HFF-Myc (cell line): ENCODE measurements at places on chromosomes 11 and 22.

GRCh38 chr11:125245299-125245698 is 80.7 kb downstream of the PKNOX2 start:
- DNase-seq = no peak

DNA sequence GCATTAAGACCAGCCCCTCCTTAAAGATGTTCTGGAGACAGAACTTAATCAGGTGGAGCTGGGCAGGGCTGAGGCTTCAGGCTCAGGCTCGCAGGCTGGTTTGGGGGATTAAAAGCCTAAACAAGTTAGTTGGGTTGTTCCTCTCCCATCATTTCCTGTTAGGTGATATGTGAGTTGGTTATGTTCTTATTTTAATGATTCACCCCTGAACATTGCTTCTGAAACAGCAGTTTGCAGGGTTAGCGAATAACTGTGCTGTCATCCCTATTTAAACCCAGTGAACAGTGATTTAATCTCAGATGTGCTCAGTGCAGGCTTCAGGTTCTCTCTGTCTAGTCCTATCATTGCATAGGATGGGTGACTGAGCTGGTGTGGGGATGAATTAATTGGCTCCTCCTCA is 47.4 kb upstream of the BIRC3 start:
- no peak for DNase-seq

GRCh38 chr11:122598971-122599370 is 56.6 kb upstream of the UBASH3B start:
- DNase-seq = no peak

- no peak for DNase-seq
These were observed 34.7 kb downstream of the ADAMTS15 start for GRCh38 chr11:130483124-130483523.

DNA sequence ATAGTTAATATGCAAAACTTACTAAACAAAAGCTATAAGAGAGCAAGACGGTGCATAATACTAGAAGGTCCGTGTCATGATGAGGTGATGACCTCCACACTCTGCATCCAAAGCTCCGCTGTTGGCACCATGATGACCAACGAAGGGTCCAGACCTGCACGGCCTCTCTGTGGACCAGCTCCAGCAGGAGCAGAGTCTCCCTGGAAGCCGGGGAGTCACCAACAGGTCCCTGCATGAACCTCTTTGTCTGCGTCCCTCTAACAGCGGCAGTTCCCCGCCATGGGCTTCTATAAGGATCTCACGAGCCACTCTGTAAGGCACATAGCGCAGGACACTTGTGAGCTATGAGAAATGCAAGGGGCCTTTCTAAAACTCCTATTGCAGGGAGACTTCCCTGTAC is 517.3 kb downstream of the BRD1 start:
- no peak for DNase-seq

- no peak for DNase-seq
These were observed 8.3 kb downstream of the RBM4 start for GRCh38 chr11:66646828-66647227.

DNA sequence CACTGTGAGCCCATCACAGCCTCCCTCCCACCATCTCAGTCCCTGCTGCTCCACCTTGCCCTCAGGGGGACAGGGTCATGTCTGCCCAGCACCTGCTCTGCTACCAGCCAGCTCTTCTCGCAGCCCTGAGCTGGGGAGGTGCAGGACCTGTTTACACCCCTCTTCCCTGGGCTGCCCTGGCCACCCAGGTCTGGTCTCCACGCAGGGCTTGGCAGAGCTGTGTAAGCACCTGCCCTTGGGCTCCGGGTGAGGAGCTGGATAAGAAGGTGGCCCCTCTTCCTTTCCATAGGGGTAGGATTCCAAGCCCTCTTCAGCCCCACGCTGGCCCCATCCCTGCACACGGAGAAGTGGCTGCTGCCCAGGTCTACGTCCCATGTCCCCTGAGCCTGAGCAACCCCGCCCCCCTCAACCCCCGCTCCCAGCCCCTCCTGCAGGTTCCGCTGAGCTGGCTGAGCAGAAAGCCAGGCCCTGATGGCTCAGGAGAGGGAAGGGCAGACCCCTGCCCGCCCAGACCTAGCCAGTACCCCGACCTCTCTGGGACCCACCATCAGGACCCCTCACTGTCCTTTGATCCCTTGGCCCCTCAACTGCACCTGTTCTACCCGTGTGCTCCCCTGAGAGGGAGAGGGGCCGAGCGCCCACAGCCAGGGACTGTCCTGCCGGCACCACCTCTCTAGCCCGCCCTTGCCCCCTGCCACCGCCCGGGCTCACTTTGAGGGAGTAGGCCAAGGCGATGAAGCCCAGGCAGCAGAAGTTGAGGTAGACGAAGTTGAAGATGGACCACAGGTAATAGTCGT is 3.2 kb downstream of the IFITM10 start:
- no peak for DNase-seq

GRCh38 chr11:73011126-73011817 is 130.8 kb downstream of the FCHSD2 start:
- DNase-seq = no peak

- no peak for DNase-seq
These were observed 100.9 kb downstream of the FAM76B start for GRCh38 chr11:95688501-95689222.

- DNase-seq = no peak
These were observed 86.3 kb upstream of the PHOX2A start for GRCh38 chr11:72330131-72330727.

DNA sequence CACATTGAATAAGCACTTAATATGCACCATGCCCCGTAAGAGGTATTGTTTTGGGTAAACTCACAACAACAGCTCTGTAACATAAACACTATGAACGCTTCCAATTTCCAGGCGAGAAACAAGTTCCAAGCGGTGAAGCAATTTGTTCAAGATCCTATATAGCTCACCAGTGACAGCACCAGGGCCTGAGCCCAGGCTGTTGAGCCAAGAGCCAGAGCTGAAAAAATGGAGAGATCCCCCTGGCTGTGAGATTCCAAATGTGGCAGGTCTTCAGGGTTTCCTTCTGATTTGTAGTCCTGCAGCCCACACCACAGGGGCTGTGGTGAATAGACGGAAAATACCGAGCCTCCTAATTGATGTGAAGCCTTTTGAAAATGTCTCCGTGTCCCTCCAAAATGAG is 268.0 kb upstream of the KIRREL3 start:
- DNase-seq = no peak

DNA sequence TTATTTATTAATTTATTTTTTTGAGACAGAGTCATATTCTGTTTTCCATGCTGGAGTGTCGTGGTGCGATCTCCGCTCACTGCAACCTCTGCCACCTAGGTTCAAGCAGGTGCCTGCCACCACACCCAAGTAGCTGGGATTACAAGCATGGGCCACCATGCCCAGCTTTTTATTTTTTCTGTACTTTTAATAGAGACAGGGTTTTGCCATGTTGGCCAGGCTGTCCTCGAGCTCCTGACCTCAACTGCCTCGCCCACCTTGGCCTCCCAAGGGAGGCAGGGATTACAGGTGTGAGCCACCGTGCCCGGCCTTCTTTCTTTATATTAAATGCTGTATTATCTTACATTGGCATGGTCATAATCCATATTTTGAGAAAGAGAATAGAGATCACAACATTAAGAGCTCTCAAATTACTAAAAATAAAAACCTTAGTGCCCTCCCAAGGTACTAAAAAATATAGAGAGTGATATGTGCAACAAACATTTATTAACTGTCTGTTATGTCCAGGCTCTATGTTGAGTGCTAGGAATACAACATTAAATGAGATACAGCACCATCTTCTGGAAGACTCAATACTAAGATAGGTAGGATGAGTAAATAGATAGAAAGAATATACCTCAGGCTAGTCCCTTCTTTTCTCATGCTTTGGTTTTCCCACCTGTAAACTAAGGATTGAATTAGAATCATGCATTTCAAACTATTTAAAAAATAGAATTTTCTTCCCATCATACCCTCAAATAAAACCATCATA is 84.1 kb downstream of the BBOX1 start:
- DNase-seq = no peak

- DNase-seq = no peak
These were observed 5.2 kb downstream of the SMARCB1 start for GRCh38 chr22:23791738-23792645.

DNA sequence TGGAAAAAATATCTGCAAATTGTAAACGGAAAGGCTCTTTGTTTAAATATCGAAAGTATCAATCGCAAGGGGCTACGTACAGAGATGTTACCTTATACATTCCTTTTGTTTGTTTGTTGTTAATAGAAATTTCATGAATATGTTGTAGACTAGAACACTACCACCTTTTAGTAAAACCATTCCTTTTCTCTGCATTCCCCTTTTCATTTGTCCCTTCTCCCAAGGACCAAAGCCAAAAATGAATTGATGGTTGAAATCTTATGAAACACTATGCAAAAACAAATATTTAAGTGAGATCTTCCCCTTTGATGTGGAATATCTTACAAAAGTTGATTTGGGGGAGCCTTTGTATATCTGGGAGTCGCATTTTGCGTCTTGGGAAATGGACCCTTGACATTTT is 2.1 kb downstream of the SLC17A6 start:
- DNase-seq = no peak

DNA sequence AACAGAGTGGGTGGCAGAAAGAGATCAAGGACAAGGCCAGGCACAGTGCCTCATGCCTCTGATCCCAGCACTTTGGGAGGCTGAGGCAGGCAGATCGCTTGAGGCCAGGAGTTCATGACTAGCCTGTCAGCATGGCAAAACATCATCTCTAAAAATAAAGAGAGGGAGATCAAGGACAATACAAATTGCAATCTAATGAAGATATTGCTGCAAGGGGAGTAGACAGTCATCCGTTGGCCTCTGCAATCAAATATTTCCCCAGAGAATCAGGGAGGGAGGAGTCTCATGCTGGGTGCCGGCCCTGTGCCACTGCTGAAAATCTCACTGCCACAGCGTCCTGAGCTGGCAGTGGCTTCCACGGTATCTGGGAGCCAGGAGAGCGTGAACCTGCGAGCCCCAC is 19.4 kb upstream of the IL17RA start:
- DNase-seq = no peak

GRCh38 chr11:12968826-12969225 is 40.3 kb upstream of the RASSF10 start:
- DNase-seq = no peak

- no peak for DNase-seq
These were observed 8.9 kb downstream of the ALX4 start for GRCh38 chr11:44300844-44301563.

- DNase-seq = no peak
These were observed 17.0 kb downstream of the ARRB1 start for GRCh38 chr11:75334402-75334891.

- no peak for DNase-seq
These were observed 63.3 kb downstream of the SYT9 start for GRCh38 chr11:7314811-7315604.

GRCh38 chr11:64638018-64638665 is 47.1 kb downstream of the SLC22A12 start:
- DNase-seq = no peak

- DNase-seq = no peak
These were observed 4.1 kb upstream of the APOL3 start for GRCh38 chr22:36164621-36165020.

DNA sequence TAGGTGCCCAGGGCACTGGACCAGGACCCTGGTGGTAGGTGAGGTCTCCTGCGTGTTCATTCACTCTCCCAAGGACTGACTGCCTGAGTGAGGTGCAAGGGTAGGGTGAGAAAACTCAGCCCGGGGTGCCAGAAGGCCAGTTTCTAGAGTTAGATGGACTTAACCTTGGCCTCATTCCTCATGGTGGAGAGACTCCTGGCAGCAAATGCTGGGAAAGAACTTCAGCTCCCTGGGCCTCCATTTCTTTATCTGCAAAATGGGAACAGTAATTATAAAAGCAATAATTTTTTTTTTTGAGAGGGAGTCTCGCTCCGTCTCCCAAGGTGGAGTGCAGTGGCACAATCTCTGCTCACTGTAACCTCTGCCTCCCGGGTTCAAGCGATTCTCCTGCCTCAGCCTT is 47.7 kb downstream of the TRIOBP start:
- DNase-seq = no peak

DNA sequence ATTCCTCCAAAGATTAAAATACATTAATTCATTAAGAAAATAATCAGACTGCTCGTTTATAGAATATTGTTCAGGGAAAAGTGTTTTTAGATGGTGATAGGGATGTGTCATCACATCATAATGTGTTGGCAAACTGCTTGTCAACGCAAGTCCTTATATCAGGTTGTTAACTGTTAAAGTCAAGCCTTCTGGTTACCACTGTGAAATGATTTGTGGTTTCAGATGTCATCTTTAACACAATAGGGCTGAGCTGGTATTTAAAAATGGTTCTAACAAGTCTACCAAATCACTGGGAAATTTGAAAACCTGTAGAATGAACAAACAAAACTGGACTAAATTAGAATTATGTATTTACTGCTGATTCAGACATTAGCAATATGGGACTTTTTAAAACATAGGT is 2.4 kb upstream of the MMP13 start:
- DNase-seq = no peak

GRCh38 chr22:39683639-39684038 is 113.1 kb downstream of the CACNA1I start:
- no peak for DNase-seq

DNA sequence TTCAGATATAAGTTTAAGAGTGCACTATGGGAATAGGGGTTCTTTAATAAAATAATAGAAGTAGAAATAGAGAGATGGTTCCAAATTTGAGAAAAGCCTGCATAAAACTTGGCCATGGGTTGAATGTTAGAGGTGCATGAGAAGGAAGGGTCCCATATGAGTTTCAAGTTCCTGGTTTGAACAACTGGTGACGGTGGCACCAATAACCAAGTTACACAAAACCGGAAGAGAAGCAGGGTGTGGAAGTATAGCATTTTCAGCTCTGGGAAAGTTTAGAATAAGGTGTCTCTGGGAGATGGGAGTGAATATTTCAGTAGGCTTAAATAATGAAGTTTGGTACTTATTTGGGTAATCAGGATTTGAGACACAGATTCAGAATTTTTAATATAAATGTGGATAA is 2.4 kb downstream of the CASP1 start:
- no peak for DNase-seq

- no peak for DNase-seq
These were observed 35.6 kb downstream of the STK33 start for GRCh38 chr11:8558436-8558835.

DNA sequence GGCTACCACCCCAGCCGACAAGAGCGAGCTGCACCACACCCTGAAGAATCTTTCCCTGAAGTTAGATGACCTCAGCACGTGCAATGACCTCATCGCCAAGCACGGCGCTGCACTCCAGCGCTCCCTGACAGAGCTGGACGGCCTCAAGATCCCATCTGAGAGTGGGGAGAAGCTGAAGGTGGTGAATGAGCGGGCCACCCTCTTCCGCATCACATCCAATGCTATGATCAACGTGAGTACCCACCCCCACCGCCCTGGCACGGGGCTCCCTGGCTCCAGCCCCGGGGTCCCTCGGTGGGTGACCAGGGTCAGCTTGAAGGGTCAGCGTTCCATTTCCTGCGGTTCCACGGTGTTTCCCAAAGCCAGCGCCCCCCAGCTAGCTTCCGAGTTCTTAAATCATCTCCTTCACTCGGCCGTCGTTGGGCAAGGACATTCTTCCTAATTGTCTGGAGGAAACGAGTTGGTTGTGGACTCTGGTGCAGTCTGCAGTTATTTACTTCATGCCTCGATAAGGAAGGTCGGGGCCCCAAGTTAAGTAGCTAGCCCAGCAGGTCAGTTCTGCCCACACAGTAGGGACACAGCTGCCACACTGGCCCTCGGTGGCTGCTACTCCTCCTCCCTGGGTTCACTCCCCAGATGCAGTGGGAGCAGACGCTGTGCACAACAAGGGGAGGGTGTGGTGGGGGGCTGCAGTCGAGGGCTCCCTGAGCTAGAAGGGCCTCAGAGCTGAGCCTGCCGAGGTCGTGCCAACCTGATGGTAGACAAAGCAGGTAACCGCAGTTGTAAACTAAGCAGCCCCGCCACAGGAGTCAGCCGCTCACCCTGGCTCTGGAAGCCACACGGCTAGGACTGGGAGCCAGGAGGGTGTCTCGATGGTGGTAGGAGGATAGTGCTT is 97.9 kb downstream of the MORC2 start:
- no peak for DNase-seq
